ENCODE measurements at places on chromosomes 11 and 22.

DNA sequence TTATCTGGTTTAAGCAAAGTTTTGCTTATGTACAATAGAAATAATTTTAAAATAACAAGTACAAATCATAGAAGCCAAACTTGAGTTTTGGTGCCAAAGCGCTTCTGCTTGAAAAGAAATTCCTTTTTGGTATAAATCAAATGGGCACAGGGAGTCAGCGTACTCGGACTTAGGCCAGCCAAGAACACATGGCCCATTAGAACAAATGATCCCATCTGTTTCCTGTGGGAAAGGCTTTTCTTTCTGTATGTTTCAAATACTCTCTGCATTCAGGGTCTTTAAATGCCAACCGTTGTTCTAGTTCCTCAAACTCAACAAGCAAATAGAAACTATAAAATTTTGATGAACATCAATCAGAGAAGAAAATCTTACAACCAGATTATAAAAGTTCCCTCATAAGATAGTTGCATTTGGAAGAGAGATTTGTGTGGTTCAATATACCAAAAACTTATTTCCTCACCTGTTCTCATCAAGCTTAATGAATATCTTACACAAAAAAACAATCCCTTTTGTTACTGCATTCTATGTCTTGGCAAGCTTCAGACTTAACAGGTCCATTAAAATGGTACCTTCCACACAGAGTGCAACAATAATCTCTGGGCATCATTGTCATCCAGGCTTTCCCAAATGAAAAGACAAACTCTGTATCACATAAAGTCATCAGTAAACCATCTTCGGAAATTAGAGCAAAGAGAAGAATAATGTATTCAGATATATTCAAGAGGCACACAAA, 739.8 kb upstream of the API5 start:
- no peak for DNase-seq

DNA sequence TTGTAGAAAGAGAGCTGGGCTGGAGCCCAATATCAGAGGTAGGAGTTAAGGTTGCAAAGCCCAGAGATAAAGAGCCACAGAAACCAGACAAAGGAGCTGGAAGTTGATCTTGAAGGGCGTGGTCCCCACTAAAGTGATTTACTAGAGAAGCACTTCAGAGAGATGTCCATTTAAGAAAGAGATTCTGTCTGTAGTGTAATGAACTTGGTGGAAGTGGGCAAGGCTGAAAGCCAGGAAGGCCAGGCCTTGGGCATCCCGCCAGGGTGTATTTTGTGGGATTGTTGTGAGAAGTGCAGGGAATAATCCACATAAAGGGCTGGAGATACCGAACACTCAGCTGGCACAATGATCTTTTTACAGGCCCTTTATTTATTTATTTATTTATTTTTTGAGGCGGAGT, 1398.8 kb downstream of the TBC1D22A start:
- DNase-seq: no peak

DNA sequence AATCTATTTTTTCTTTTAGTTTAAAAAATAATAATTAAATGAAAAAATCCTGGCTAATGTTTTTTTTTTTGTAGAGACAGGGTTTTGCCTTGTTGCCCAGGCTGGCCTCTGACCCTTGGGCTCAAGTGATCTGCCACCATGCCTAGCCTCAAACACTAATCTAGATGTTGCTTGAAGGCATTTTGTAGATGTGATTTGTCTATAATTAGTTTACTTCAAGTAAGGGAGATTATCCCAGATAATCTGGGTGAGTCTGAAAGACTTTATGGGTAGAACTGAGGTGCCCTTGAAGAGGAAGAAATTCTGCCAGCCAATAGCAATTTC, 38.6 kb upstream of the RBFOX2 start:
- DNase-seq: no peak

DNA sequence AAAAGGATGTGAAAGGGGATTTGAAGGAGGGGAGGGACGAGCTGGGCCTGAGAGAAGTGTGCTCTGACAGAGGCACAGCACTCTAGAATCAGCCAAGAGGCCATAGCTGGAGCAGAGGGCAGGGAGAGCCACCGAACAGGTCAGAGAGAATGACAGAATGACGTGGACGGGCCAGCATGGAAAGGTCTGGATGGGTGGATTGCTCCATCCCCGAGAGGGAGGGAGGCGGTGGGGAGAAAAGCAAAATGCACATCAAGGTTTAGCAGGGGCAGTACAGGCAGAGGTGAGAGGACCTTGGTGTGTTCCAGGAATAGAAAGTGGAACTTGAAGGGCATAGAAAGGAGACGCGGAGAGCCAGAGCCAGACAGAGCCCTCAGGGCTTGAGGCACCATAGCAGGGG, 6.9 kb downstream of the PMM1 start:
- DNase-seq: no peak

- DNase-seq: peak; percentile 52
These were observed 374 bp downstream of the NLRP10 start for GRCh38 chr11:7964873-7965272.

GRCh38 chr11:1484695-1485503, 1.7 kb downstream of the MOB2 start:
- DNase-seq: no peak

DNA sequence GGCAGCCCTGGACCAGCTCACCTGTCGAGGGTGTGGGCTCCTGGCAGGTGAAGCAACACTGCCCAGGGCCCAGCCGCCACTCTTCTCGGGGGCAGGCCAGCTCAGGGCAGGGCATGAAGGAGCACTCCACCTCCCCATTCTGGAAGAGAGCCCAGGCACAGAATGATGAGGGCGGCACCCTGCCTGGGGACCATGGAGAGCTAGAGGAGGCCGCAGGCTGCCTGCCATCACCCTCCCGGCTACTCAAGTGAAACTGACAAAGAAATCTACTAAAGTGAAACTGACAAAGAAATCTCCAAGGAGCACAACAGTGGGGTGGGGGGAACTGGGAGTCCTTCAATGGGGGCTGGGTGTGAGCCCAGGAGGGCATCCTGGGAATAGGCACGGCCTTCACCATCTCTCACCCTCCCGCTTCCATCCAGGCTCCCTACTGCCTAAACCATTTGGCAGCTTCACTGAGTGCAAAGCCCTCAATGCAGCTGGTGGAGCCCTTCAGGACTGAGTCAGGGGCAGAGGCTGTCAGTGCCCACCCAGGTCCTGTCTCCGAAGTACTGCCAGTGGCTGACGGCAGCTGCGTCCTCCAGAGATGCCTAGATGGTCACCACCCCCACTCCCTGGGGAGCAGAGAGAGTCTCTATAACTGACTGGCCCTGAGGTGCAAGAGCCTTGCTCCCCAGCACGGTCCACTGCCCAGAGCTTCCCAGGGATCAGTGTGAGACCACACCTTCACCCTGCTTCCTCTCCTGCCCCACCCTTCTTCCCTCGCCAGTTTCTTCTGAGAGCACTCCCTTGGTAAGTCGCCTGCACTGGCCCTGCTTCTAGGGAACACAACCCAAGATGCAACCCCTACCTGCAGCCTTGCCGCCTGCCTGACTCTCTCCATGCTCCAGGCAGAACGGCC, 21.7 kb downstream of the VWCE start:
- DNase-seq: no peak

- no peak for DNase-seq
These were observed 57.5 kb upstream of the LYVE1 start for GRCh38 chr11:10625982-10626311.

DNA sequence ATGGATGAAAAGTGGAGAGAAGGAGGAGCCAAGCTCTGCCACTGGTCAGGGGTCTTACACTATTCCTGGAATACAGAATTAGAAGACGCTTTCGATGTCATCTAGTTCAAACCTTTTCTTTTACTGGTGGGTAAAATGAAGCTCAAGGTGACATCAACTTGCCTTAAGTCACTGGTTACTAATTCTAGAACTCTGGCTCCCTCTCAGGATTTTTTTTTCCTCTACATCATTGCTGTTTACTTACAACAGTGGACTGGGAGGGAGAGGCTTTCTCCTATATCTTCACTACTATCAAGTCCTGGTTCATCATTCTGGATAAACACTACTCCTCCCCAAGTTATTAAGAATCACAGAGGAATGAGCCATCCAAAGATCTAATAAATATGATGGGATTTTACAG, 82.9 kb downstream of the ETS1 start:
- no peak for DNase-seq
